ENCODE measurements at places on chromosomes 1 and 21.

- no peak for DNase-seq
Measured at GRCh38 chr1:50929376-50929958, 30.6 kb downstream of the FAF1 start.

- no peak for DNase-seq
Measured at GRCh38 chr1:59638231-59638711, 176.5 kb upstream of the HOOK1 start.

DNA sequence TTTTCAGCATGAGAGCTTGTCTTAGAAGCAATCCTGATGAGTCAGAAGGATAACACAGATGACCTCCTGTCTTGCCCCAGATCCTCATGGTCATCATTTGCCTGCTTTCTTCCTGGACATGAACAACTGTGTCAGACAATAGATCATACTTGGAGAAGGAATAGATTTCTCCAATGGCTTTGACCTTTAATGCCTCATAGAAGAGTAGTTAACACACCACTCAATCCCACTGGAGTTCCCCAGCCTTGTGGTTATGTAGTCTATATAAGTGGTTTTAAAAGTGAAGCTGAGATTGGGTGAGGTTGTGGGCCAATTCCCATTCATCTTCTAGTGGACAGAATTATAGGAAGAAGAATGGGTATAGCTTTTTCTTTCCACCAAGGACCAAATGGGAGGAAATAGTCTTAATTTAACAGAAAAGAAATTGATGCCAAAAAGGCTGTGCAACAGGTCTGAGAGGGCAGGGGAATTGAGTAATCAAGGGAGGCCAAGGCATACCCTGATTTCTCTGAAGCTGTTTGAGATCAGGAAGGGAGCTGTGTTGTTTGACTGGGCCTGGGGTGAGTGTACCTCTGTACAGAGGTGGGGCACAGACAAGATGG, 14.4 kb downstream of the PRCC start:
- DNase-seq, result no peak

GRCh38 chr1:212432272-212432660, 454 bp upstream of the NENF start:
- DNase-seq, result no peak

- no peak for DNase-seq
Measured at GRCh38 chr1:54870869-54871268, 16.1 kb downstream of the DHCR24 start.

DNA sequence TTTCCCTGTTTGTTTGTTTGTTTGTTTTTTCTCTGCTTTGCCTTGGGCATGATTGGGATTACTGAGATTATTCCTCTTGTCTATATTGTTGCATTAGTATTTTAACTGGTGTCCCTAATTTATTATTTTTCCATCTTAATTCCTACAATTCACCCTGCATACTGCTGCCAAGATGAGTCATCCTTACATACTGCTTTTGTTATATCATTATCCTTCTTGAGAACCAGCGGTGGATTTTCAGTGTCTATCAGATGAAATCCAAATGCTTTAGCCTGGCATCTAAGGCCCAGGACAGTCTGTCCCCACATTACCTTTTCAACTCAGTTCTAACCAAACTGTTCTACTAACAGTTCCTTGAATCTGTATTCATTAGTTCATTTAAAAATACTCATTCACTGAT, 101.7 kb downstream of the OLFML2B start:
- DNase-seq, result no peak

DNA sequence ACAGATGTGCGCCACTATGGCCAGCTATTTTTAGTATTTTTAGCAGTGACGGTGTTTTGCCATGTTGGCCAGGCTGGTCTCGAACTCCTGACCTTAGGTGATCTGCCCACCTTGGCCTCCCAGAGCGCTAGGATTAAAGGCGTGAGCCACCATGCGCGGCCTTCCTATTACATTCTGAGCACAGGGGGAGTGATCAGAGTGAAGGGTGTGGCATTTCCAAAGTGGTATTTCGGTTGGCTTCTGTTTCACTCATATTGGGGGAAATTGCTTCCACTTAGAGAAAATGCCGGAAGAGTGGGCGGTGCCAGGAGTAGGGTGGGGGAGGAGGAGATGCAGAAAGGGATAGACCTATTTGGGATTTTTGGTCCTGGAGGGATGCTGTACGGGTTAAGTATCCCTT, 4.3 kb downstream of the PIK3CD start:
- no peak for DNase-seq

- peak; percentile 53 for DNase-seq
Measured at GRCh38 chr1:182149411-182149965, 88.0 kb upstream of the ZNF648 start.

DNA sequence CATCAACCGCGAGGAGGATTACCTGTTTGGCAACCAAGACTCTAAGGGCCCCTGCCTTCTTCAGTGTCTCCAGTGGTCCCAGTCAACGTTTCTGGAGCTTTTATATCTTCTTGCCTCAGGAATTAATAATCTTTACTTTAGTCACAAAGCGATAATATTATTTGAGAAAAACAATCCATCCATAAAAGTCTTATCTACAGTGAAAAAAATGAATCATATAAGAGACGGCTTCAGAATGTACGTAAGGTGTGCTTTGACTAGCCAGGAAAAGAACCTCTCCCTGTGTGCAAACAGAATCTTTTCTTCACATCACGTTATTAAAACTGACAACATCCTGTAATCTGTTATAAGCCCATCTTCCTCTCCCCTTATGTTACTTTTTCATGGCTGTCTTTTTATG, at the start of gene REG4:
Gene REG4, minus strand, starts transcription at position 74 of the 400 bp plus-strand sequence. CDS start 2,691 bp downstream, outside the sequence.
- DNase-seq, result no peak

GRCh38 chr1:111468717-111469100, 5.1 kb upstream of the C1orf162 start:
- DNase-seq, result no peak

- DNase-seq, result no peak
Measured at GRCh38 chr1:221794935-221795334, 53.0 kb upstream of the DUSP10 start.

DNA sequence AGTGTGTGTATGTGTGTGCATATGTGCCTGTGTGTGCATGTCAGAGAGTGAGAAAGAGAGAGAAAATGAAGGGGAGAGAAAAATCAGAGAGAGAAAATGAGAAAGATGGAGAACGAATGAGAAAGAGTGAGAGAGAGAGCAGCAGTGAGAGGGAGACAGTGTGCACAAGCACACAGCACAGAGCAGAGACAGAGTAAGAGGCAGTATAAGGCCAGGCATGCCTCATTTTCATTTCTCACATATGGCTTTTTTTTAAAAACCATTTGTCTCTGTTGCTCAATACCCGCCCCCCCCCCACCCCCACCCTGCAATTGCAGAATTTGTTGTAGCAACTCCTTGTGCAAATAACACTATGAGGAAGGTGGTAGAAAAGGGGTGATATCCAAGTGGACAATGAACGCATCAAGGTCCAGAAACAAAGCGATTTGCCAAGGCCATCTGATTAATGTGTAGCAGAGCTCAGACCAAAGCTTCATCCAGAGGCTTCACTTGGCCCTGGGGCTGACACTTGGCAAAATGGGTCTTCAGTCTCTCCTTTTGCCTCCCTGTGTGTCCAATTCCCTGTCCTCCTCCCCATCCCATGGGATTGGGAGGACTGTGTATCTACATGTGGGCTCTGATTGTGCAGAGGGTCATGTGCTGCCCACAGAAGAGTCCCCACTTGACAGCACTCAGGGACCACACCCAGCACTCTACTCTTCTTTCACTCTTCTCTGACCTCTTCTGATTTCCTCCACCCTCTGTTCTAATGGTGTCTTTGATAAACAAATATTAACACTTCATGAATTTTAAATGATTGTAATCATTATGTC, 38.9 kb upstream of the HSD3B1 start:
- no peak for DNase-seq

DNA sequence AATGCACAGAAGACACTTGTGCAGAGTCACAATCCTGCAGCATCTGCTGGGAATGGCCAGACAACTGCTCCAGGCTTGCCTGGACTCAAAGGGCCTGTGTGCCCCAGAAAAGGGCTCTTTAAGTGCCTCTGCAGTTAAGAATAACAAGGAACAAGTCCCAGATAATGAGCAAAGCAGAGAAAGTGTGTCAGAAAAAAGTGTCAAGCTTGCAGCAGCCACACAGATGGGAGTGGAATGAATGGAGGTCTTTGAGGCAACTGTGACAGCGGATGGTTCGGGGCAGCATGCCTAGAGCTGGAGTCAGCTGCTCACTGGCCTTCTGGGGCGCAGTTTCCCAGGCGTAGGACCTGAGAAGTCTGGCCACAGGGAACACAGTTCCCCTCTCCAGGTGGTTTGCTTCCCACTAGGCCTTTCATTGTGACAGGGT, 5.1 kb downstream of the PARP1 start:
- no peak for DNase-seq

DNA sequence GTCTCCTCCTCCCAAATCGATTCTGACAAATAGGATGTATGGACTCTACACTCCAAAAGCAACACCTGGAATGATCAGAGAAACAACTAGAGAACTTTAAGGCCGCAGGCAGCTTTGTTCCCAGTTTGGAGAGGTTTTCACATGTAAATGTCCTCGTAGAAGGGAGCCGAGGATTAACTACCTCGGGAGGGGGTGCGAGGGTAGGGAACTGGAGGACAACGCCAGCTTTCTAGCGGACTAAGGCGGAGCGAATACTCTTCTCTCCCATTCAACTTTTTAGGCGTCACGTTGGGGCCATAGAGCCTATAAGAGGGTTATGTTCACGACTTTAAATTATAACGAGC, 1.2 kb downstream of the SCAF4 start:
- DNase-seq, result no peak

GRCh38 chr1:214913966-214914365, 168.6 kb upstream of the KCNK2 start:
- no peak for DNase-seq

GRCh38 chr21:45991606-45992300, 10.2 kb downstream of the COL6A1 start:
- DNase-seq, result no peak

GRCh38 chr1:32159189-32159588, 20.3 kb upstream of the TXLNA start:
- DNase-seq, result no peak

GRCh38 chr1:208013210-208013609, 102.3 kb upstream of the CD34 start:
- DNase-seq, result no peak

DNA sequence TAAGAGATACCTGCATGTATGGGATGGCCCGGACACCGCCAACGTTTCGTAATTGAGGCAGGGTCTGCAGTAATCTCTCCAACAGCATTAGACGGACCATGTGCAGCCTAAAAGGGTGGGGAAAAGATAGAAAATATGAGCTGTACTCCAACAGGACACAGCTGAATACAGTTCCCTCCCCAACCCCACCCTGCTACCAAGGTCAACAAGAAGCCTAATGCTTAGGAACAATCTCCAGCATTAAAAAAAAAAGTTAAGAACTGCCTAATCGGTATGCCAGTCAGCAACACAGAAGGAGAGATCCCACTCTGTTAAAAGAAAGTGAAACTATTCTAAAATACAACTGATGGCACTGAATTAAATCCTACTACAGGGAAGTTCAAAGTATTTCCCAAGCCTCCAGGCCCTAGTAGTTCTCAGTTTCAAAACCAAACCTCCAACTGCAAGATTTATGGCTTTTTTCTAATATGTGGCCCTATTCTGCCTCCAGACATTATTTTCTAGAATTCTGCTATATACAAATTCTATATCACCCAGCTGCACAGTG, 81.0 kb downstream of the UBR4 start:
- no peak for DNase-seq

Measured in CD4-positive, alpha-beta T cell treated with Interferon alpha-2 for 1 hour (primary cell).